H1 (cell line): ENCODE measurements at places on chromosomes 4 and X. TPM values are rescaled to one million over a fixed set of nuclear protein-coding genes. Genes with fewer than 3 reads are reported as not detected.

DNA sequence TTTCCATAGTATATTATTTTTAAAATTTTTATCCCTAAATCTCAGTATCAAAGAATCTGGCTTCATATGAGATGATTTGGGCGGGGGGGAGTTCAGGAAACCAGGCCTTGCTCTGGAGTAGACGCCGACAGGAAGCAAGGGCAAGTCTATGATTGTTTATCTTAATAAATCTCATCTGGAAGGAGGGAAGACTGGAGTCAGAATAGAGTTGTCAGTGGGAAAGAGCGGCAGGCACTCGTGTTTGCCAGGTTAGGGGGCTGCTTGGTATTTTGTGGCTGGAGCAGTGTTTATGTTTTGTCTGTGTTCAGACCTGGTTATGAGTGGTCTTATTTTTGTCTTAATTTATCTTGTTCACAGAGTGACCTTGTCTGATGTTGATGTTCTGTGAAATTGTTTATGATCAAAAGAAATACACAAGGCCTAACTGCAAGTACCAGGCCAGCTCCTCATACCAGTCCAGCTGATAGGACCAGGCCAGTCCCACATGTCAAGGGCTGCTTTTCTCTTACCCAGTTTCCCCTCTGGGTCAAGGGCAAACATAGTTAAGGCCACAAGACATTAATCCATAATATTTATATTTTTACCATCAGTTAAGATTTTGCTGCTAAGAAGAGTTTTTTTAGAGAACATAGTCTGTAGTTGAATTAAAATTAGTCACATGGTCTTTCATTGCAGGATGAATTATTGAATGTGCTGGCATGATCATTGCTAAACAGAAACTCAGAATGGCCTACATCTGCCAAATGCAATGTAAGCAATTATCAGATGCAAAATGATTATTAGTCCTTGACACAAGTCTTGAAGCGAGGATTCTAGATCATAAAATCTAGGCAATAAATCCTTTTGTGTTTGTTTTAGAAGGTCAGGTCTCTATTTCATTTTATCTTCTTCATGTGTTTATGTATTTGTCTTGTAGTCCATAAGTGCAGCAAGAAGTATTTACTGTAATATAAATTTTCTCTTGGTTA lies 176.5 kb downstream of the GASK1B start:
- no peaks in the 10 kb centered on the region for H3K4me1 ChIP-seq
- no peak for DNase-seq

The F8 gene
- total RNA-seq: 2.3 and 2.6 TPM in 2 replicates

- no peaks in the 10 kb centered on the region for H3K27me3 ChIP-seq
- H3K27ac ChIP-seq: no peak overlapping the region
- peak overlapping the region; percentile 99 for H3K4me3 ChIP-seq
- no peak for DNase-seq
- H3K4me1 ChIP-seq: peaks cover 11% of the 10 kb centered on the region
Measured at GRCh38 chr4:336099-336892, 1.3 kb upstream of the ZNF141 start.

DNA sequence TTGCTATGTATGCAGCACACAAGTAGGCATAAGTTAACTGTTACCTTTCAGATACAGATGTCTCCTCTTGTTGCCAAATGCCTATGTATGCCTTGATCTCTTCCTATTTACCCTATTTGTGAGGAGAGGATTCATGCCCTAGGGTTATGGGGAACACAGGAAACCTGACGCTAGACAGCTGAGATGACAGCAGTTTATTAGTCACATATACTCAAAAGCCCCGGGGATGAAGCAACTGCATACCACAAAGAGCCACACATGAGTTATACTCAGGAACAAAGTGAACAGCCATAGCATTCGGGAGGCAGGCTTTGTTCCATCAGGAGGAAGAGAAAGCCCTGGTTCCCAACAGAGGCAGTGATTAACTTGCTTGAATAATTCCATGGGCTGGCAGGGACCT lies 1011.7 kb upstream of the PCDH7 start:
- no peak for DNase-seq
- H3K36me3 ChIP-seq: no peaks in the 10 kb centered on the region
- no peak overlapping the region for H3K4me3 ChIP-seq
- H3K4me1 ChIP-seq: no peaks in the 10 kb centered on the region
- no peaks in the 10 kb centered on the region for H3K27me3 ChIP-seq
- no peak overlapping the region for H3K27ac ChIP-seq

The EFNB1 gene
- 2.3 and 3.0 TPM in 2 replicates for total RNA-seq

The TBC1D9 gene
- 1.0 and 1.2 TPM in 2 replicates for total RNA-seq

DNA sequence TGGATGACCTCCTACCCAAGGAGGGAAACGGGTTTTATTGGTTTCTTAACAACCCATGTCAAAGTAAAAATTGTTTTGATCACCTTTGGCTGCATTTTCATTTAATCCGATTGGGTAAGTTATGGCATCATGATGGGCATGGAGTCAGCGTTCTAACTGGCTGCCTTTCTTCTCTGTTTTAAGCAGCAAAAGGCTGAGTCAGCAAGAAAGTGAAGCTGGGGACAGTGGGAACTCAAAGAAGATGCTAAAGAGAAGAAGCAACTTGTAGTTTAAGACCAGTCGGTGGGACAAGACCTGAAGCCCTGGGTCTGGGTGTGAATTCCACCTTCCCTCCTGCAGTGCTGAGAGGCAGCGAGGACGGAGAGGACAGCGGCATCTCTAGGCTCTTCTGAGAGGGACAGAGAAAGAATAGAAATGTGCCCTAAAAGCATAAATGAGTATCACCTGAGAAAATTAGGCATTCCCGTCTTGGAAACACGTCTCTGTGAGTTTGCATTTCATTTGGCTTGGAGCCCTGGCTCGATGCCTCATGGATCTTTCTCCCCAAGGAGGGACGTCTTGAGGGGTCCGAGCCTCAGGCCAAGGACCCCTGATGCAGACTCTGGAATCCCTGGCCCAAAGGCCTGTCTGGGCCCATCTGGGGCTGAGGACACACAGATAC lies 82.0 kb downstream of the CRMP1 start:
- no peaks in the 10 kb centered on the region for H3K4me1 ChIP-seq
- no peak for DNase-seq
- H3K27me3 ChIP-seq: no peaks in the 10 kb centered on the region; the same call in 1 of the 2 replicates
- H3K36me3 ChIP-seq: peaks cover 23% of the 10 kb centered on the region

GRCh38 chr4:67355806-67356205 lies 189.5 kb downstream of the CENPC start:
- DNase-seq: no peak
- H3K4me1 ChIP-seq: no peaks in the 10 kb centered on the region
- H3K36me3 ChIP-seq: no peaks in the 10 kb centered on the region

The NIPAL1 gene
- 4.9 and 5.2 TPM in 2 replicates for total RNA-seq

- no peak overlapping the region for H3K27ac ChIP-seq
- H3K4me3 ChIP-seq: no peak overlapping the region
- DNase-seq: peak; percentile 62
- no peaks in the 10 kb centered on the region for H3K27me3 ChIP-seq
- no peaks in the 10 kb centered on the region for H3K4me1 ChIP-seq
Measured at GRCh38 chrX:21933077-21933476, 7.4 kb upstream of the SMS start.

DNA sequence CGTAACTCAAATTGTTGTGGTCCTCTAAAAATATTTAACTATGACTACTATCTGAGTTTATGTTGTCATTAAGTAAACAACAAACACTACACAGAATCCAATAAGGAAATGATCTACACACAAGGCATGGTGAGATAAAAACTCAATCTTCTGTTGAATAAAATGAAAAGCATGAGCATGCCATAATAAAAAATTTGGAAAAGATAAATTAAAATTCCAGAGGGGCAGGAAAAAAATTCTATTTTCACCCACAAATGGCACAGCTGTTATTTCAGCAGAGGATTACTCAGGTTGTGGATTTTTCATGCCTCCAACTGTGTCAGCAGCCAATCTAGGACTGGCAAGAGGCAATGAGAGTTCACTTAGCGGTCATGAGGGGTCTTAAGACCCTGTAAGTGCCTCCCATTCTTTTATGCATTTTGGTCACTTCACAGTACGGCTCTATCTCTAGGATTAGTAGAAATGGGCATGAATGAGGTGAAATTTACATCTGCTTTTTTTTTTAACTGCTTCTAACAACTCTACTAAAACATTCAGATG lies 639.8 kb upstream of the DIPK2B start:
- DNase-seq: no peak
- no peak overlapping the region for H3K27ac ChIP-seq
- H3K4me1 ChIP-seq: no peaks in the 10 kb centered on the region
- H3K27me3 ChIP-seq: no peaks in the 10 kb centered on the region
